ENCODE measurements at places on chromosomes 1 and 21.

- no peak for DNase-seq
Observed at GRCh38 chr1:199096591-199096990, 457.8 kb downstream of the PTPRC start.

DNA sequence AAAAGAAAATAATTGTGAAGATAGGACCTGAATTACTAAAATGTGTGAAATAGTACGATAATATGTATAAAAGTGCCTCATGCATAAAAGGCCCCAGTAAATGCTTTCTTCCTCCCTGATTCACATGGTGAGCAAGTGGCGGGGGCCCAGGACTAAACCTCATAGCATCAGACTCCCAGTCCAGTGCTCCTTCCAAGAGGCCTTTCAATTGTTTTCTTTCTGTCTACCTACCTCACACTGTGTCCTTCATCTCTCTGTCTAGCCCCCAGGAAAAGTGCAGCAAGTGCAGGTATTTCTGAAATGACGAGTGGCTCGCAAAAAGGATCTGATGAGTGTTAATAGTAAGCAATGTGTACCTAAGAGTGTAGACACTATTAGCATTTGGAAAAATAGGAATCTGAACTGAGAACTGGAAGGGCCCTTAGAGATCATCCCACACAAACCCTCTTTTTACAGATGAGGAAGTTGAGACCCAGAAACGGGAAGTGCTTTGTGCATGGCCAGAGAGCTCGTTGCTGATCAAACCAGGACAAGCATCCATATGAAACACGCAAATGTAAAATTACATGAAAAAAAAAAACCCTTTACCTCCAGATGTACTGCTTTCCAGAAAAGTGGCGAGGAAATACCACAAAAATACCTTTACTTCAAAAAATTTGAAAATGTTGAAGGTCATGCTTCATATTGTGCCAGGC, 118.2 kb upstream of the HOOK1 start:
- DNase-seq: no peak

- no peak for DNase-seq
Observed at GRCh38 chr1:192849011-192849410, 40.2 kb downstream of the RGS2 start.

DNA sequence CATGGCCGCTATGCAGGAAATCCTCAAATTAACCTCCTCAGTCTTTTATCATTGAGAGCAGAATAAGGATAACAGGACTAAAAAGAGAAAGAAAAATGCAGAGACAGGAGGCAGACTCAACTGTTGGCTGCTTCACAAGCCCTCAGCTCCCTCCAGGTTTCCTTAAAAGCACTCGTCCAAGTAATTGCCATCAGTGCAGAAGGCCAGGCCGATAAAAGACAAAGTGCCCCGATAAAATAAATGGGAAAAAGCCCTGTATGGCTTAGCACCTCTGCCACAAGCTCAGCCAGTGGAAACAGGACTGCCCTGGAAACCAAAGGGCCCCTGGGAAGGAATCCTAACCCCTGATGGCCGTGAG, 8.1 kb downstream of the S100A6 start:
- no peak for DNase-seq

DNA sequence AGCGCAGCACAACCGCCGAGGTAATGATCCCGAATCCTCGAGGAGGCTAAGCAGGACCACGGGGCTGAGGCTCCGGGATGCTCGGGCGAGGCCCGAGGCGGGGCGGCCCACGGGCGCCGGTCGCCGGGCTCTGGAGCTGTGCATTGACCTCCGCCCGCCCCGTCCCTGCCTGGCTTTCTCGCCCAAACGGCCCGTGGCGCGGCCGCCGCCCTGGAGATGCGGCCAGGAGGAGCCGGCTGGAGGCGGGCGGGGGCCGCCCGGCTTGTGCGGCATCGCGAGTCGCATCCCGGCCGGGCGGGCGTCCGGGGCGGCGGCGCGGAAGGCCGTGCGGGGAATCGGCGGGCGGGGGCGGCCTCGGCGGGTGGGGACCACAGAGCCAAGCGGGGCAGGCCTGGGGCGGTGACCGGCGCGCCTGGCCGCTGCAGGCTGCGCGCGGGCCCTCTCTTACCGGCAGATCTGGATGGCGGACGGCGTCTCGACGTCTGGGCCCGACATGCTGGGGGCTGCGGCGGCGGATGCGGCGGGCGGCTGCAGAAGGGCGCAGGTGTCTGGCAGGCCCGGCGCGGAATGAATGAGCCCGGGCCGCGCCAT, 663 bp downstream of the ACOT7 start:
- no peak for DNase-seq
